ENCODE measurements at places on chromosomes 4 and X. TPM values are rescaled to one million over a fixed set of nuclear protein-coding genes. Genes with fewer than 3 reads are reported as not detected.

The SMR3A gene
- not detected for polyA plus RNA-seq

The PAGE2 gene
- polyA plus RNA-seq: not detected

The GAB3 gene
- 0.04 TPM for polyA plus RNA-seq

GRCh38 chr4:106893395-106893881 lies 142.7 kb downstream of the DKK2 start:
- DNase-seq: no peak

DNA sequence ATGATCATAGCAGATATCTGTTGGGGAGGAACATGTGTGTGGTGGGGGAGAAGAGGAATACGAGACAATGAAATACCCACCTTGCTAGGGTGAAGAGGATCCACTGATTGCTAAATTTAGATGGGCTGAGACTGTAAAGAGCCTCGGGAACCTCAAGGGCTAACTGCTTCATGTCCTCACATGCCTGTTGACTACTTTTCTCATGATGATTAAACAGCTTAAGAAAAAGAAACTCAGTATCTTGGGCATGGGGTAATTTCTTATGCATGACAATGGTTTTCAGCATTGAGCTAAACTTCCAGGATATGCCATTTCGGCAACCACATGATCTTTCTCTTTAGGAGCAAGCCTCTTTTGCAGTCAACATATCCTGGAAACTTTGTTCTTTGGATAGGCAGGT lies 3.9 kb upstream of the LNX1 start:
- peak; percentile 75 for DNase-seq

GRCh38 chr4:176788971-176789370 lies 3.8 kb downstream of the VEGFC start:
- no peak for DNase-seq

DNA sequence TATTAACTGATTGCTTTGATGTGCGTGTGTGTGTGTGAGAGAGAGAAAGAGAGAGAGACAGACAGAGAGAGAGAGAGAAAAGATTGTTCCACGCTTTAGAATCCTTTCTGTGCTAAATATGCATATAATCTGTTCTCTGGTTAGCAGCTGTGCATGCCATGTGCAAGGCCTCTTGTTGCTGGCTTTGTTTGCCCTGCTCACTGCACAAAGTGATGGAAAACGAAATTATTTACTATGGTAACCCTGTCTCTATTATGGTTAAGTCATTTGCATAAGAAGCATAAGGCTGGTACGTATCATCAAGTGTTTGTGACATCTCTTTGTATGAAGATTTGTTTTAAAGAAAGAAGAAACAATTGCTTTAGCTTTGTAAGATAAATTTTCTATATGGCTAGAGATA lies 190.2 kb upstream of the POF1B start:
- no peak for DNase-seq

- DNase-seq: no peak
Observed at GRCh38 chrX:110408949-110409588, 50.4 kb downstream of the RTL9 start.

Measured in foreskin keratinocyte (primary cell).